ENCODE measurements at places on chromosomes 7 and 10.

DNA sequence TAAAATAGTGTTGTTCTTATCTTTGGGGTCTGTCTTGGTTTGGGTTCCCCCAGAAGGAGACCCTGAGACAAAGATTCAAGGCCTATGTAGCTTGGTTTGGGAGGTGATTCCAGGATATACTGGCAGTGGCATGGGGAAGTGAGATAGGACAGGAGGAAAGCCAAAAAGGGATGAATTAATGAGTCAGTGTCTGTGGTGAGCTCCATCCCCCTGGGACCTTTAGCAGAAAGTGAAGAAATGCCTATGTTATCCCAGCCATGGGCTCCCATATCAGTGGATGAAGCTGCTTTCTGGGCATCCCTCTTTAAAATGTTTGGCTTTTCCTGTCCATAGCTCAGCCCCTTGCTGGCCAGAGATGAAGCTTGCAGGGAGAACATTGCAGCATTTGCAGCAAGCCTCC is 217.0 kb upstream of the CTBP2 start:
- no peak for DNase-seq

DNA sequence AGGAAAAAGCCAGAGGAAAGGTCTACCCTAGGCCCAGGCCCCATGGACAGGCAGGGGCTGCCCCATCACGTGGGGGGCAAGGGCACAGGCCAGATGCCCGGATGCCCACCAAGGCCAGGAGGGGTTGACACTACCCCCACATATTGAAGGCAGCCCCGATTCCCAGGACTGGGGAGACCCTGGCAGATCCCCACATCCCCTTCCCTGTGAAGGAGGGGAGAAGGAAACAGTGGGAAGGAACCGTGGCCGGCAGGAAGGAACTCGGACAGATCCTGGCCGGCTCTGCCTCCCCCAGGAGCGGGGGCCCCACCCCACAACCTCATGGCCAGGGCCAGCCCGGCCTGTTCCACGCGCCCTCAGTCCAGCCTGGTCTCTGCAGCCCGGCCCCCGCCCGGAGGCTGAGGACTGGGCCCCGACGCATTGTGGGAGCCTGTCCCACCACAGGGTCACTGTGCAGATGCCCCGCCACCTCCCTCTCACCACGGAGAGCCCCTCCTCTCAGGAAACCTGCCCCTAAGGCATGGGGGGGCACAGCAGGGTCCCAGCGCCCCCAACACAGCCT is 41.3 kb downstream of the PAPOLB start:
- no peak for DNase-seq

GRCh38 chr7:131346885-131347592 is 19.4 kb downstream of the MKLN1 start:
- DNase-seq: no peak

GRCh38 chr7:107932805-107933204 is 41.8 kb downstream of the DLD start:
- DNase-seq: no peak

DNA sequence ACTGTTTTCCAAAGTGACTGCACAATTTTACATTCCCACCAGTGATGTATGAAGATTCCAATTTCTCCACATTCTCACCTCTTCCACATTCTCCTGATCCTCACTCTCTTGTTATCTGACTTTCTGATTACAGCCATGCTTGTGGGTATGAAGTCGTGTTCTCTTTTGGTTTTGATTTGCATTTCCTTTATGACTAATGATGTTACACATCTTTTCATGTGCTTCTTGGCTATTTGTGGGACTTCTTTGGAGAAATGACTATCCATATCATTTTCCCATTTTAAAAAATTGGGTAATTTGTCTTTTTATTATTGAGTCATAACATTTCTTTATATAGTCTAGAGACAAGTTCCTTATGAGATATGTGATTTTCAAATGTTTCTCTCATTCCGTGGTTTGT is 10.5 kb upstream of the GIMAP8 start:
- DNase-seq: no peak

DNA sequence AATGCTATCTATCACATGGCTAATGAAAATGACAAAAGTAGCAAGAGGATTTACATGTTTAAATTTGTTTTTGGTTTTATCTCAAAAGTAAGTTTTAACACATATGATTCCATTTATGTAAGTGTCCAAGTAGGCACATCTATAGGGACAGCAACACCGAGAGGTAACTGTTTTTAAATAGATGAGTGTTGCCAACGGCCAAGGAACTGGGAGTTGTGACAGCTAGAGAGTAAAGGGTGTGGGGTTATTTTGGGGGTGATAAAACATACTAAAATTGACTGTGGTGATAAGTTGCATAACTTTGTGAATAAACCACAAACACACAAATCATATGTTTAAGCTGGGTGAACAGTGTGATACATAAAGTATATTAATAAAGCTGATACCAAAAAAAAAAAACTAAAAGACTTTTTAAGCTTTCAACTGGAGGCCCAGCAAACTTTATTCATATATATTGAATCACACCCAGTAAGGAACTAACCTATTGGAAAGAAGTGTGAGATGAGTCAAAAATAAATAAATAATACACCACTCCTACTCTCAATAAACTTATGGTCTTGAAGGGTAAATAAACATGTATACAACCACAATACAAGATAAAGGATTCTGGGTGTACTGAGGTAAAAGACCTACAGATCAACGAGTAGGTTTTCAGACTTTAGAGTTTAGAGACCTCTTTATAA is 33.0 kb downstream of the LRRC72 start:
- DNase-seq: no peak

- DNase-seq: no peak
These were observed 967 bp downstream of the ADARB2 start for GRCh38 chr10:1736144-1736971.

DNA sequence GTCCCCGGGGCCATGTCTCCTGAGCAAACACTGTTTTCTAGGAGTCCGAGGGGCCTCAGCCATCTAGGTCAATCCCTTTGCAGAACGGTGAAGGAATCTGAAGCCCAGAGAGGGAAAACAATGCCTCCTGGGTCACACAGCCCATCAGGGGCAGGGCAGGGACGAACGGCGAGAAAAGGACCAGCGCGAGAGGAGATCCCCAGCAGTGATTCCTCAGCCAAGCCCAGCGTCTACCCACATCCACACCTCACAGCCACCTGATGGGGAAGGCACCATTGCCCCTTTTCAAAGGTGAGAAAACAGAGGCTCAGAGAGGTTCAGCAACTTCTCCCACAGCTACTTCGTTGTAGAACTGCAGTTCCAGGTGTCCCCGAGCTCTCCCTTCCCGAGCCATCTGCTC is 17.9 kb upstream of the PSMG3 start:
- DNase-seq: no peak

DNA sequence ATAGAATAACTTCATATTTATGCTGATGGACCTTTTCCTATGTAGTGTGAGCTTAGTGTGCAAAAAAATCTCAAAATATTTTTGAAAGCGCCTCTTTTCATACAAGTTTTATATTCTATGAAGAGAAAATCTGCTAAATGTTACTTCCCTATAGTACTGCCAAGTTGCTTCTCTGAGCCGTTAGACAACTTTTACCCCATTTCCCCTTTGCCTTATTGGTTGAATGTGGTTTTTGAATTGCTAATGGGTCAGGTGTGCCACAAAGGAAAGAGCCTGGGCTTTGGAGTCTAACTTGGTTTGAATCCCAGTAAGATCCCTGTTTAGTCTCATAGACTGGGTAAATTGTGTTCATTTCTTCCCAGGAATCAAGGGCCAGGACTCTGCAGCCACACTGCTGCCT is 261.5 kb downstream of the SNX10 start:
- DNase-seq: no peak

DNA sequence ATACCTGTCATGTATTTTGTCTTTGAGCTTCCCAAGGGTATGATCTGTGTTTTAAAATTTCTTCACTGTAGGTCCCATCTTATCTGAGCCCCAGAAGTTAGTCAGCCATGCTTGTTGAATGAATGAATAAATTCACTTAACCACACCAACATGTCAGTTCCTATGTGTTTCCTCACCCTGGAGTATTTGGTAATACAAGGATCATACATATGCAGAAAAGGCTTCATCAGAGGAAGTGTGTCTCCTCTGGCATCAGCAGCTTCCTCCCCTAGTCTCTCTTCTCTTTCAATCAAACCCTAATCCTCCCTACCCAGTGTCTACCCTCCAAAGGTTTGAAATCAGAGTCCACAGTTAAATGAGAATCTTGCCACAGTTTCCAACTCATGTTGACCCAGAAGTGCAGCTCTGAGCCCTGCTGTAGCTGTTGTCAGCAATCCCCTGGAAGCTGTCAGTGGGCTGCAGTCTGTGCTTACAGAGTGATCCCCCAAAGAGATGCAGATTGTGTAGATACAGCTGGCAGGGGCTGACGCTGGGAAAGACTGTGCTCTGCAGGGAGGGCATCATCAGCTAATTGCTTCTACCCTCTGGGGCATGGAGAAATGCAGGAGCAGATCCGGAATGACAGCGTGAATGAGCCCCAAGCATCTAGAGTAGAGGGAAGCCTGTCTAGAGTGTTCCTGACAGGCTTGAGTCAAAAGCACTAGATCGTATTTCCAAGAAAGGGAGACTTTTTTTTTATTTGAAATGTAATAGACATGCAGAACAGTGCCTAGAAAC is 105.0 kb upstream of the WDR11 start:
- no peak for DNase-seq

- DNase-seq: no peak
These were observed 952.2 kb downstream of the CNTNAP2 start for GRCh38 chr7:147068842-147069241.

DNA sequence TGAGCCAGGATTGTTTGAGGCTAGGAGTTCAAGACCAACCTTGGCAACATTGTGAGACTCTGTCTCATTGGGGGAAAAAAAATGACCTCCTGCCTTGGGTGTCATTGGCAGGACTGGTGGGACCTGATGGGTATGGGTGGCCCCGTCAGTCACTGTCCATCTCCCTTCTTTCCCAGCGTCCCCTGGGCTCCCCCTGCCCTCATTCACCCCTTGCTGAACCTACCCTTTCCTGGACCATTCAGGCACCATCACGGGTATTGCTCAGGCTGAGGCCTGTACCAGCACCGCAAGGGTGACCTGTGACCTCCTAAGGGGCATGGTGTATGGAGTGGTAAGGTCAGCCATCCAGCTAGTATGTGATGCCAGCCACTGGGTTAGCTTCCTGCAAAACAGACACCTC is 19.4 kb downstream of the ASL start:
- no peak for DNase-seq

DNA sequence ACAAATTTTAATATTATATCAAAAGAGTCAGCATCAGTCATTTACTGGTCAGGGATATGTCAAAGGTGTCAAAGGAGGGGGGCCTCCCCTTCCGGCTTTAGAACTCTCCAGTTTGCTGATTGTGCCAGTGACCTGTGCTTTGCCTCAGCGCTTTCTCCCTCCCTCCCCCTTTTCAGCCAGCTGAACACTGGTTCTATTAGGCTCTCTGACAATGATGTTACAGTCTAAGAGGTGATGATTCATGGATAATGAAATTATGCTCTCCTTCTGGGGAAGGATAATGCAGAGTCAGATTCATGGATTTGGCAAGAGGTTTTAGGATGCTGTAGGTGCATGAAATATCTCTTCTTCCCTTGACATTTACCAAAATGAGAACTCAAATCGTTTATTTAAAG is 6.1 kb downstream of the LRRTM3 start:
- DNase-seq: no peak

DNA sequence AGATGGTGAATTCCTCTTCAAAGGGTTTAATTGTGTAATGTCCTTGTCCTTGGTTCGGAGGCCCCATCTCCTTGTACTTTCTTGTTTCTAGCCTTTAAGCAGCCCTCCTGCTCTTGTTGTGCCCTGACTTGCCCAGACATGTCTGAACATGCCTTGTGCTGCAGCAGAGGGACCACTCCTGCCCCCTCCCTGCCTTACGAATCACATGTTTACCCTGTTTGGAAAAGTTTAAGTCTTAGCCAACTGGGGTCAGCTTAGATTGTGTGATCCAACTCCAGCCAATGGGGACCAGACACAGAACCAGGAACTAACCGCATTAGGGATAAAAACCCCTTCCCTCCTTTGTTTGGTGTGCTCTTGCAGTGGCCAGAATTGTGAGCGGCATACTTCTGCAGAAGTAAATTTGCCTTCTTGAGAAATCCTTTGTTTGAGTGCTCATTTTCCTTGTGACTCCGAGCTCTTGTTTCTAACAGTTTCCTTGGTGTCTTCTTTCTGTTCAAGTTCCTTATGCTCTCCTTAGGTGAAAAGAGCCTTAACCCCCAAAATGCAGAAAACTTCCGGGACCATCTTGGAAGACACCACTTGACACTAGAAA is 29.4 kb downstream of the CLRN3 start:
- DNase-seq: no peak

- no peak for DNase-seq
These were observed 1382.6 kb downstream of the GATA3 start for GRCh38 chr10:9437131-9437530.

DNA sequence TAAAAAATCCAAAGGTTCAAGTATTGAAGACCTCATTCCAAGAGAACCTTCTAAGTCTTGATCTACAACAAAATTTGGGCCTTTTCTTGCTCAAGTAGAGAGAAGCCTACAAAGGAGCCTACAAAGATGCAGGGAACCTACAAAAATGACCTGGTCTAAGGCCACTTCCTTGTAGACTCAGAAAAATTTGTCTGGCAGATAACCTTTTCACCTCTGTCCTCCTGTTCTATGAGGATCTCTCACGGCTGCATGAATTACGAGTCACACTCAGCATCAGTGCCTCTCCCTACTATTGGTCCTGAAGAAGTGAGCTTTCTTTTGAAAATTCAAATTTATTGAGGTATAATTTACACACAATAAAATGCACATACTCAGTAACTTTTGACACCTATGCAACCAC is 29.3 kb downstream of the CCNJ start:
- DNase-seq: no peak

- DNase-seq: peak; percentile 11
These were observed 32.0 kb upstream of the PLEKHA1 start for GRCh38 chr10:122342293-122343134.

DNA sequence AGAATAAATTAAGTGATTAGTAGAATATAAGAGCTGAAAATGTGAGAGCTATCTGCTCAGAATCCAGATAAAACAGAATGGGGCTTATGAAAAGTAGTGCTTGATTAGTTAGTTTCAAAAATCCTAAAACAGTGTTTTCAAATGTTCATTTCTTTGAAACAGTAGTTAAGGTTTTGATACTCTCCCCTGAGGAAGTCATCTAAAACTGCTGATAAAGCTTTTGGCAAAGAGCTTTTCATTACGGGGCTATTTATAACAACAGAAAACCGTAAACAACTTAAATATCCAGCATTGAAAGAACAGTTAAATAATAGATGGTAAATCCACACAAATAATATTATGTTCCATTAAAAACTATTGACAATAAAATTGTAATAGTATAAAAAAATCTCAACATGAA is 77.5 kb downstream of the NPSR1 start:
- no peak for DNase-seq
